ENCODE measurements at places on chromosomes 7 and 10. TPM values are rescaled to one million over a fixed set of nuclear protein-coding genes. Genes with fewer than 3 reads are reported as not detected.

ABLIM1 gene
- total RNA-seq: 404 TPM

PRLHR gene
- not detected for total RNA-seq

SYNPO2L gene
- total RNA-seq: 167 TPM

ADRA2A gene
- total RNA-seq: 1.4 TPM

SPDYE1 gene
- not detected for total RNA-seq

GRCh38 chr10:97019213-97019844 is 166.4 kb downstream of the SLIT1 start:
- DNase-seq: no peak

GRCh38 chr7:12297283-12298108 is 86.4 kb downstream of the TMEM106B start:
- DNase-seq: no peak

DNA sequence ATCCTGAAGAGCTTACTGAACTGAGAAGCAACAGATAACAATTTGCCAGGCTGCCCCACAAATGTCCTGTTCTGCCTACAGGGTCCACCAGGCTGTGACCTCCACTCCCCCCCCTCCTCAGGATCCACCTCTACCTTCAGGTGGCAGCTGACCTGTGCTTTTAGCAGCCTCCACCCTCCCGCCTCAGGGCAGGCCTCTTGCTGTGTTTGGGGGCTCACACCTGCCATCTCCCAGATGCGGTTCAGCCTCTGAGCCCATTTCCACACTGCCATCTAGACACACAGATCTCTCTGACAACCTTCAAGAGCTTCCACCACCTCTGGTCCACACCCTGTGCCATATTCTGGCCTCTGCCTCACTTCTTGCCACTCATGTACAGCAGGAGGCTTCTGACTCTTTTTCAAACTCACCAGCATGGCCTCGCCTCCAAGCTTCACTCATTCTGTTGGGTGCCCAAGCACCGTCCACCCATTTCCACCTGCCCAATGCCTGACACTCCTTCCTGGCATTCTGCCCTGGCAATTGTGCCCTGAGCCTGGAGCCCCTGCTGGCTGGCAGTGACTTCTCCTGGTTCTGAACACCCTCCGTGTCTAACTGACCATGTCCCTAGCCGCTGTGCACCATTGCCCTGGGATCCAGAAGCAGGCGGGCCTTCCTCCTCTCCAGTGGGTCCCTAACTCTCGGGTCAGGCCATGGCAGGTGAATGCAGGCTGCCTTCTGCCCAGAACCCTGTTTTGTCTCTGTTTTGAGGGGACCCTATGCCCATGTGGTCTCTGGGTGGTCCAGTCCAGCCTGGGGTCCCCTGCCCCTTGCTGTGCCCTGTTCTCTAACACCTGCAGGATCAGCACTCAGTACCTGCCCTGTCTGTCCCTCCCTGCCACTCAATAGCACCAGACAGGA is 18.5 kb downstream of the TMEM72 start:
- DNase-seq: no peak

- DNase-seq: no peak
Measured at GRCh38 chr7:116193329-116194087, 16.8 kb upstream of the TES start.

- DNase-seq: no peak
Measured at GRCh38 chr7:157080111-157080730, 58.5 kb upstream of the UBE3C start.

DNA sequence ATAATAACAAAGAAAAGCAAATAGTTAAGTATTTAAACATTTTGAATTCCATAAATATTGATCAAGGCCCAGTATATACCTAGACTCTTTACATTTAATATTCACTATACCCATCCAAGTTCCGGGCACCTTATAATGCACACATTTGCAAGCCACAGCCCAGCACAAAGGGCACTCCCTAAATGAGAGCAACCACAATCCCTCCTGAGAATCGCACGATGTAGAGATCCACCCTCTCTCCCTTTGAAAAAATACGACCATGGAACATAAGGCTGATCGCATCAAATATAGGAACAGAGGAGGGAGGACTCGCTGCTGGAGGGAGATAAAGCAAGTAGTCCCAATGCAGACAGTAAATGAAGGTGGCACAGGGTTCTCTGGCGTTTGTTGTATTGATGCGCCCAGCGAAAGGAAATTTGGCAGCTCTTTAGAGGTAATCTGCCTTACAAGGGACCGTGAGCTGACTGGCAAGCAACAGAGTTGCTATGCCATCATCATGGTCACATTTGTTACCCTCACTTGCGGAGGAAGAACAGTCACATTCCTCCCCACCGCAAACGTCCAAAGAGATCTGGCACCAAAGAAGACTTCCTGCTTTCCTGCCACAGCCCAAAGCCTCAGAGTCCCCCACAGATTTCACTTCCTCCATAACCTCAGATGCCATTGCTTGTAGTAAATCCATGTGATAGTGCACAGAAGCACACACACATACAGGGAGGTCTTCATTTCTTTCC is 16.1 kb upstream of the TAS2R40 start:
- DNase-seq: no peak

- no peak for DNase-seq
Measured at GRCh38 chr7:128954830-128955802, 17.4 kb downstream of the IRF5 start.

DNA sequence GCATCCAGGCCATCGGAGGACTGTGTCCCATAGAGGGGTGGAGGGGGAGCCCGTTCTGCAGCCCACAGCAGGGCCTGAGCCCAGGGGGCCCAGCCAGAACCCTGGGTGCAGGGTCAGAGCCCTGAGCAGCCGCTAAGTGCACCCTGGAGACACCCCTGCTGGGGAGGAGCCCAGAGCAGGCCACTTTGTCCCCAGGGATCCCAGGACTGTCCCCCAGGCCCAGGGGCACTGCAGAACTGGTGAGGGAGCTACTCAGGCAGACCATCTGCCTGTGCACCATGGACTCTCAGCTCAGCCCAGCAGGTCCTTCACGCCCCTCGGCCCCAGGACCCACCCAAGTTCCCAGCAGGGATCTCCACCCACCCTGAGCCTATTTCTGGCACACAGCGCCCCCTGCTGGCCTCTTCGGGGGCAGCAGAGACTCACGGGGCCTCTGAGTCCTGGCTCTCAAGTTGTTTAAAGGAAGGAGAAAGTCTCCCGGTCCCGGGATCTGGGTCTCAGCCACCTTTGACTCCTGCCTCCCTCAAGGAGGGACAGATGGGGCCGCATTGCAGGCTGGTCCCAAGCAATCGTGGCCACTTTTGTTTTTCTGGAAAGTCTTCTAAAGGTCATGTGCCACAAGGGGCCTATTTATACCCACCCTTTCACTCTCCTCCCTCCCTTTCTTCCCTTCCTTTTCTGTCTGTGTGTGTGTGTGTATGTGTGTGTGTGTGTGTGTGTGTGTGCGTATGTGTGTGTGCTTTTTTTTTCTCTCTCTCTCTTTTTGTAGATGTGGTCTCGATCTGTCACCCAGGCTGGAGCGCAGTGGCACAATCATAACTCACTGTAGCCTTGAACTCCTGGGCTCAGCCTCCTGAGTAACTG is 90.3 kb downstream of the MYL10 start:
- no peak for DNase-seq

GRCh38 chr10:78925800-78926319 is 142.9 kb upstream of the ZMIZ1 start:
- DNase-seq: no peak

- DNase-seq: no peak
Measured at GRCh38 chr7:26397796-26398426, 106.2 kb downstream of the SNX10 start.

- DNase-seq: no peak
Measured at GRCh38 chr7:16271990-16272665, 149.2 kb downstream of the CRPPA start.

- DNase-seq: no peak
Measured at GRCh38 chr10:27947540-27947939, 51.3 kb downstream of the ODAD2 start.

DNA sequence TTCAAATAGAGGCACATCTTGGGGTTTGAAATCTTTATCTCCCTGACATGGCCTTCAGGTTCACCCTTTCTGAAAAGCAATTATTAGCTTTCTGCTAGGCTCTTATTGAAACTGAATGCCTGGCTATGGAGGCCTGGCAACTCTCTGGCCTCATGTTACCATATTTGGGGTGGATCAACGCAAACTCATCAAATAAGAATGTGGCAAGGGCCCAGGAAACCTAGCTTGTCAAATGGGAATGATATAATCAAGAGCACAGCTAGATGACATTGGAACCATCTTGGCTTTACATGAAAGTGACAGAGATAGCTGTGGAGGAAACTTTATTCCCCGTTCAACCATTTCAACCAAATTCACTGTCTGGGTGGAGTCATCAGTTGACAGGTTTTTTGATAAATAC is 202.8 kb upstream of the SMIM30 start:
- no peak for DNase-seq

DNA sequence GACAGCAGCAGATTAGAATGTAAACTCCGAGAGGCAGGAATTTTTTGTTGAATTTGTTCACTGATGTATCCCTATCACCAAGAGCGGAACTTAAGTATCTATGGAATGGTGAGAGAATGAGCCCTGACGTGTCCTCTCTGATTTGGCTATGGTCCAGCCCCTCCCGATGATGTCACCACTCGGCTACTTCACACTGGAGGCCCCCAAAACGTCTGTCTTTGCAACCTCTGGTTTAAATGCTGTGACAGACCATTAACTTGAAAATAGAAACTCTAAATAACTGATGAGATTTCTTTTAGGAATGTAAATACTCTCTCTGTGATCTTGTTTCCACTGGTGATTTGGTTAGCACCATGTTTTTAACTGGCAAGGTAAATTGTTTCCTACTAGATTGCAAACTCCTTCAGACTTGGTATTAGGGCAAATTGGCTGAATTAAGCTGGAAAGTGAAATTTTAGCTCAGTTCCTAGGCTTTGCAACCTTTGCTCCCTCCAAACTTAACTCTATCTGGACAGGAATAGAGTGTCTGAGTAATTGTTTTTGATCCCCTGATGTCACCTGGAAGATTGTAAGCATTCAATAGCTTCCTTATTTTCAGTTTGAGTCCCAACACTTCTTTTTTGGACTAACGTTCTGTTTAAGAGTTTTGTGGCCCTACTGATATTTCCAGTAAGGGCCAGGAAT is 19.1 kb downstream of the SLC16A12 start:
- DNase-seq: peak; percentile 87

- no peak for DNase-seq
Measured at GRCh38 chr7:22457471-22457870, 42.5 kb downstream of the STEAP1B start.

Measured in right atrium auricular region (tissue), 2 donors.